Aorta (tissue), 5 donors: ENCODE measurements at places on chromosomes 11 and 22. TPM values are rescaled to one million over a fixed set of nuclear protein-coding genes. Genes with fewer than 3 reads are reported as not detected.

Gene OR6A2
- 0.26 TPM for total RNA-seq

Gene OR5J2
- not detected for total RNA-seq

Gene ACRV1
- total RNA-seq: not detected

Gene CCDC88B
- total RNA-seq: 19.0 TPM

Gene TSSK2
- total RNA-seq: not detected

Gene OR52E8
- not detected for total RNA-seq

Gene PNPLA3
- total RNA-seq: not detected

Gene FBLN1
- 1,512 TPM for total RNA-seq

Gene SNAP29
- 21.7 TPM for total RNA-seq

Gene PDE3B
- 15.1 TPM for total RNA-seq

Gene DBX1
- not detected for total RNA-seq

DNA sequence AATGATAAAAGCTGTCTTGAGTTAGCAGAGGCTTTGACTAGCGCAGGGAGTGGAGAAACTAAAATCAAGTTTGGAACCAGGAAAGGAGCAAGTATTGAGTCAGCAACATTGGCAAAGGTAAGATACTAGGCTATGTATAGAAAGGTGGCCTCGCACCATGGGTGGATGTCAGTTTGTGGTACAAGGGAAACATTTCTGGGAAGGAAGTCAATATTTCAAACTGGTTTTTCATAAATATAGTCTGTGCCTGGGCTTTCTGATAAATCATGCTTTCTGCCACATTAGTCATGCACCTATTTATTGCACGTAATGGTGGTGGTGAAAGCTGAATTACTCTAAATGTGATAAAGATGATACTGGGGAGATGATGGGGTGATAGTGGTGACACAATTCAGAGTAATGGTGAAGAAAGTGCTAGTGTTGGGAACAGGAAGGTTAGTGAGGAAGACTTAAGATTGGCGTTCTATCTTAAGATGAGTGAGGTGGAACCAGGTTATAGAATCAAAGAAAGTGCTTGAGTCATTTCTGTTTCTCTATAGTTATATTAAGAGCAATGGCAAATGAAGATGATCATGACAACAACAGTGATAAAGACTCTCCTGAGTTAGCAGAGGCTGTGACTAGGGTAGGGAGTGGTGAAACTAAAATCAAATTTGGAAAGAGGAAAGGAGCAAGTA lies 729.0 kb downstream of the FAM181B start:
- no peak for DNase-seq

- DNase-seq: no peak
These were observed 41.2 kb upstream of the SLC36A4 start for GRCh38 chr11:93238956-93239355.

DNA sequence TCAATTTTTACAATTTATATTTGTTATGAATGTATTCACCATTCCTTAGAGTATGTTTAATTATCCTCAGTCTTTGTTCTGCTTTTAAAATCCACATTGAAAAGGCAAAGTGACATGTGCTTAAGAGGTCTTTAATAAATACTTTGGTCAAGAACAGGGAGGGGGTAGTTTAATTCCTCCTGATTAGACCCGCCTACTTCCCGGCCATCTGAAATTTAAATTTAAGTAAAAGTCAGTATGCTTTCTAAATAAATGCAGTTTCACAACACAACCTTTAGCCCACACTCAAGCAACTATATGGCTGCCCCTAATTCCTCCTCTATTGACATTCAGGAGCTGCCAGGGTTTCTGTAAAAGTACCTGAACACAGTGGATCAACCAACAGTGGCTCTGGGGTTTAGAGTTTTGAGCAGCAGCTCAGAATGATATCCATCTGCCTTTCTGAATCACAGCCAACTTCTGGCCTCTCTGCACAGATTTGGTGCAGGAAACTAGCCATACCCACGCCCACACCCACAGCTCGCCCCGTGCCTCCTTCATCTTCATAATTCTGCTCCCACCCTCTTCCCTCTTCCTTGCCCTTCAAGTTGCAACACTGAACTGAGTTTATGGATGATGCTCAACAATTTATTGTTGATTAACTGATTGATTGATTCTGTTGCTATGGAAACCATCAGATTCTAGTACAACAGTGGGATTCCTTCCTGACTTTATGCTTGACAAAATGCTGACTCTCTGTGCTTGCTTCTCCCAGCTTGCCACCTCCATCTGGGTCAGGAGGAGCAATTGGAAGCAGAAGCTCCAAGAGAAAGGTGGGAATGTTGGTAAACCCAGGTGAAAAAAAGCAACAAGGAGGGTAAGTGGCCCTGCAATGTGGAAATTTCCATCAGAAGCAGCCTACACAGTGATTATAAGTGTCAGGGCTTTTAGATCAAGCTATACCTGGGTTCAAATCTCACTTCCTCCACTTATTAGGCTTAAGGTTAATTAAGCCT lies 70.8 kb downstream of the PANX1 start:
- no peak for DNase-seq

DNA sequence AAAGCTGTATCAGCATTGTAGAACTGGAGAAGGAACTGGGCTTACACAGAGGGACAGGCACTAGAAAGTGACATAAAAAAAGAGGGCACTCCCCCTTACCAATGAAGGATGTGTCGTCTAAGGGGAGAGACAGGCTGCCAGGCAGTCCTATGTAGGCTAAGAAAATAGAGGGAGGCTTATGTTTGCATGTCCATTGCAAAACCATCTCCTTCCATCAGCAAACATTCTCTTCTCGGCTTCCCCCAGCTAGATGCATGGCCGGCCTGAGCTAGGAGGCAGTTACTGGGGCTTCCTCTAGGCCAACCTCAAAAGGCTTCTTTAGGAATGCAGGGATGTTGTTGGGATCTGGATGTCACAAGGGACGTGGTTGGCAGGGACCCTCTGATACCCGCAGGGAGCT lies 139.1 kb downstream of the PKNOX2 start:
- DNase-seq: no peak

DNA sequence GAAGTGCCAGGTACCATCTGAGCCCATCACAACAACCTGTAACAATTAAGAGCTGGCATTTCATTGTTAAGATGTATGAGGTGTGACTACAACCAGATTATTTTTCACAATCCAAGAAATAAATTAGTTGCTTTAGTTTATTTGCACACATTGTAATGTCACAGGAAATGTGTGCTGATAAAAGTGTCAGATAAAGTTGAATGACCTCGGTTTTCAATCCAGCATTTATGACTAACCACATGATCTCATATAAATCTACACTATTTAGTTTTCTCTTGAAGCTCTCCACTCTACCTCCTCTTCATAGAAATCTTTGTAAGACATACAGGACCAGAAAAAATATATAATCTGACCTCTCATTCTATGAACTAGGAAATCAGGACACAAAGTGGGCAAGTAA lies 166.2 kb downstream of the PGR start:
- DNase-seq: no peak

DNA sequence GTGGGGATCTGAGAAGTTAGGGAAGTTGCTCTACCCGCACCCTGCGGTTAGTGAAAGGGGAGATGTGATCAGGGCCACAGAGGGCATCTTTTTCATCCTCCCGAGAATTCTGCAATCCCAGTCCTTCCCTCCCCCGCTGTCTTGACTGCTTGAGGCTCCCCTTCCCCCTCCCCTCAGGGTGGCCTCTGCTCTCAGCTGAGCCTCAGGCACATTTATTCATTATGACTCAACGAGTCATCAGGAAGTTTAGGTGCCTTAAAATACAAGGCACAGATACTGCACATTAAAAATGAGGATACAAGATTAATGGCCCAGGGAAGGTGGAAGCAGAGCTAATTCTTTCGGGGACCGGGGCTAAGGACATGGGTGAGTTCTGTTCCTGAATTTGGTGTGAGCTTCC lies 104.0 kb downstream of the CACNA1I start:
- no peak for DNase-seq

DNA sequence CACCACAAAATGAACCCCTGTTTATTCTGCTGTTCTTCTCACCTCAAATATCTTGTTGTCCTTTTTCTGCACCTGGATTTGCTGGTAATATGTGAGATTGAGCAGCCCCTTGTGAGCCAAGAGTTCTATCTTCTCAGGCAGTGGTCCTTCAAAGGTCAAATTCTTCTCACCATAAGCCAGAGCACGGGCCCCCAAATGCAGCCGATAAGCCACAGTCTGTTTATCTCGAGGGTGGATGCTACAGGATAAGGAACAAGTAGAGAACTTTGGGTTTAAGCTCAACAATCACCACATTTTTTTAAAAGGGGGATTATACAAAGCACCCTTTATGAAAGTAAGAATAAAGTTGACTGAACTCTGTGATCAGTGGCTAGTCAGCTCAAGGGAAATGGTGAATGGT lies 15.8 kb downstream of the TBRG1 start:
- no peak for DNase-seq

- no peak for DNase-seq
These were observed 348.9 kb downstream of the CADM1 start for GRCh38 chr11:115155320-115155719.

DNA sequence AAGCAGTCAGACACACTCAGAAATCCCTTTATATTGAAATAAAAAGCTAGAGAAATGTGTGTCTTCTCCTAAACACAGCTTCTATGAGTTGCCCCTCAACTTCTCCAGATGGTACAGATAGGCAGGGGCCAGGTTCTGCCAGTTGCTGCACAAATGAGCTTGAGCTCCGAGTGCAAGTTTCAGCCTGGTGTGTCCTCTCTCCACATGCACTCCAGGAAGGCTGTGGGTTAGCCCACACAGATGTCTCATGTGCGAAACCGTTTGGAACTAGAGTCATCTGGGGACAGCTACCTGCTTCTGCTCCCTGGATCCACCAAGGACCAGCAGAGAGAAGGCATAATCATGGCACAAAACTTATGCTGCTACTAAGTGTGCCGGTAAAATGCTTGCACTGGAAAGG lies 812.6 kb downstream of the OPCML start:
- DNase-seq: no peak

DNA sequence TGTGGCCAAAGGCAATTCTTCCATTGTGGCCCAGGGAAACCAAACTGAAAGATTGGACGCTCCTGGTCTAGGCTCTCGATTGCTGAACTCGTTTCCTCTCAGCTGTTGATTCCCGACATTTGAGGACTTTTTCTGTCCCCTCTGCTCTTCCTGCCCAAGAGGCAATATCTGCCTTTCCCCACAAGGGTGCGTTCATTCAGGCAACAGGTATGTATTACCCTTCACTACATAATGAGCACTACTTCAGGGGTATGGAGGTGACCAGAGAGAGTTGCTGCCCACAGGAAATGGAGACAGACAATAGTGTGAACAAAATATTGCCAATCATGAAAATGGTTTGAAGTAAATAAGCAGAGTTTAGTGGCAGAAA lies 8.2 kb downstream of the PTH start:
- DNase-seq: no peak

GRCh38 chr11:72776844-72777754 lies 16.7 kb downstream of the STARD10 start:
- no peak for DNase-seq

- DNase-seq: peak; percentile 77
These were observed 12.0 kb downstream of the TBC1D22A start for GRCh38 chr22:46774253-46774979.

DNA sequence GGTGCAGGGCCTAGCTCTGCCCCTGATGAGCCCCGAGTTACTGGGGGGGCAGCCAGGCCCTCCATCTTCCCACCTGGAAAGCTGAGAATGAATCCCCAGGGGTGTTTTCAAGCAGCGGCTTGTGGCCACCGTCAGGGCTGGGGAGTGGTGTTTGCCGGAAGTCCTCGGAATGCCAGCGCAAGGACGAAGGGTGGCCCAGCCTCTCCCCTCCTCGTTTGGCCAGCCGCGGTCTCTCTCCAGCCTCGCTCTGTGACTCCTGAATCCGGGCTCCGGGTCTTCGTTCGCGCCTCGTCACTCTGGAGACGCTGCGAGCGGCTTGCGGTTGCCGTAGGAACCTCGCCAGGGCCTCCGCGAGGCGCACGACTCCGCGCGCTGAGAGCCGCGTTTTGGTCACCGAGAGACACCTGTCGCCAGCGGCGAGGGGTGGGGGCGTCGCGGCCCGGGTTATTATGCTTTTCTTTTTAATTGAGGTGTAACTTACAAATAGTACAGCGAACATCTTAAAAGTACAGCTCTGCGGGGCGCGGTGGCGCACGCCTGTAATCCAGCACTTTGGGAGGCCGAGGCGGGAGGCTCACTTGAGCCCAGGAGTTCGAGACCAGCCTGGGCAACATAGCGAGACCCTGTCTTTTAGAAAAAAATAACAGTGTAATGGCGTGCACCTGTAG lies 6.3 kb upstream of the KDELR3 start:
- DNase-seq: peak; percentile 96

- DNase-seq: peak; percentile 33
These were observed 27.7 kb downstream of the MUC2 start for GRCh38 chr11:1102221-1102971.

GRCh38 chr11:7514099-7514591 lies 346 bp downstream of the PPFIBP2 start:
- DNase-seq: no peak

DNA sequence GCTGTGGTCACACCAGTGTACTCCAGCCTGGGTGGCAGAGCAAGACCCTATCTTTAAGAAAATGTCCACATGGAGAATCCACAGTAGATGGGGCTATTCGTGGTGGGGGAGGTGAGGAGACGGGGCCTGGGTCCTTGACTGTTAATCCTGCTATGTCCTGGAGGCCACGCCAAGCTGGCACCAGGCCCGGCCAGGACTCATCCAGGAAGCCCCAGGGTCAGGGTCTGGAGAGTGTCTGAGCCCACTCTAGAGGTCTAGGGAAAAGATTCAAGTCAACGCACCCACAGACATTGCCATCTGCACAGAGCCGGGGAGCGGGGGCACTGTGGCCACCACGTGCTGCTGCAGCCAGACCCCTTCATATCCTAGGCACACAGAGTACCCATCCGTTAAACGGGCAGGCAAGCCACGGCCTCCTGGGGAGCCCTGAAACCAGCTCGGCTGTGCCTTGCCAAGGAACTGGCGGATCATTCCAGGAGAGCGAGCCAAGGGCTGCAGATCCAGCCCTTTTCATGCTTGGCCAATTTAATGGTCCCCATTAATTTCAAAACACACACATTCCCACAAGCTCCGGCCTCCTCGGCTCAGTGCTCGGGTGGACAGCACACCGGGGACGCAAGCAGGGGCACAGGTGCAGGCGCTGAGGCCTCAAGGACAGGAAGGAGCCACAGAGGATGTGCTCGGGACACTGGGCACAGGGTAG lies 24.7 kb downstream of the MACROD1 start:
- no peak for DNase-seq
